Stimulated activated memory B cell treated with anti-CD40 and anti-IgM and Interleukin-4, amounts not matched to agents 10 μg/mL and 1 μg/mL and 100 μg/mL, for 72 hours (primary cell): ENCODE measurements at places on chromosomes 11 and 22.
A peak's percentile ranks its signal among the peaks of the same experiment; 100 is the strongest.

DNA sequence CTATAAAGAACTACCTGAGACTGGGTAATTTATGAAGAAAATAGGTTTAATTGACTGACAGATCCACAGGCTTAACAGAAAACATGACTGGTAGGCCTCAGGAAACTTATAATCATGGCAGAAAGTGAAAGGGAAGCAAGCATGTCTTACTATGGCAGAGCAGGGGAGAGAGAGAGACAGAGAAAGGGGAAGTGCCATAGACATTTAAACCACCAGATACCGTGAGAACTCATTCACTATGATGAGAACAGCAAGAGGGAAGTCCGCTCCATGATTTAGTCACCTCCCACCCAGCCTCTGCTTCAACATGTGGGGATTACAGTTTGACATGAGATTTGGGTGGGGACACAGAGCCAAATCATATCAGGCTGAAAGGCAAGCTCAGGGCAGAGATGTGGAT is 327.1 kb upstream of the DDI1 start:
- ATAC-seq: peak; percentile 78

- peak; percentile 27 for ATAC-seq
These were observed 41.5 kb upstream of the HSPA8 start for GRCh38 chr11:123103326-123103980.

DNA sequence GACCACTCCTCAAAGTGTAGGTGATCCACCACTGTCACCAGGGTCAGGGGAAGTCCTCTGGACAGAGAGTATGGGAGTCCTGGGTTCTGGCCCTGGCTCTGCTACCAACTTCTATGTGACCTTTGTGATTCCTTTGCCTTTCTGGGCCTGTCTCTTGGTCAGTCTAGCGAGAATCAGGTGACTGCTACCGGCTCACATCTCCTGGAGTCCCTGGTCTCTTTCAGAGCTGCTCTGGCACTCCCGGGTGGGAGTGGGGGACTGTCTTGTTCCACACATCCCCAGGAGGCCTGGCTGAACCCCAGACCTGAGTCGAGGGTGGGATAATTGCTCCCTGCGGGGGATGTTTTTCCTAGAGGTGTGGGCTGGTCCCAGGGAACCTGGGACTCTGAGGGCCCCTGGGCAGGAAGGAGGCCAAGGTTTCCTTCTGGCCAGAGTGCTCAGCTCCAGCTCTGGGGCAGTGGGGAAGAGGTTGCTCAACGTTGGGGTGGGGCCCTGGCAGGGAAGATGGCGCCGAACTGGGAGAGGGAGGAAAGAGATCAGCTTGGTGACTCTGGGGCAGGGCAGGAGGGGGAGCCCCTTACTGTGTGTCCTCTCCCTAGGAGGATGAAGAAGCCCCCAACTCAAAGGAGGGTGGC is 2.1 kb downstream of the SOX10 start:
- no peak for ATAC-seq

- ATAC-seq: no peak
These were observed 110.5 kb upstream of the THY1 start for GRCh38 chr11:119533462-119533861.

DNA sequence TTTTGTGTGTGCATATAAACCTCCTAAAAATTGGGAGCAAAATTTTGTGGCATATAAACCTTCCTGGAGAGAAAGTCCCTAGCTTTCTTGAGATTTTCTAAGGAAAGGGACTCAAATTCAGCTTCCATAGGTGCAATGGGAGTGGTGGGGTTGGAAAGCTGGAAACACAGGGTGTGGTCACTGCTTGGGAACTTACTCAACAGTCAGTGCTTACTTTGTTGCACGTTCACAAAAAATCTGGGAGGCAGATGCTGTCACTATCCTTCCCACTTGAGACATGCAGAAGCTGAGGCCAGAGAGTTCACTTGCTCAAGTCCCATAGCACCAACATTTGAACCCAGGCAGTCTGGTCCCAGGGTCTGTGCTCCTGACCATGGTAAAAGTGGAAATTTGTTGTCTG is 3.9 kb upstream of the CATSPERZ start:
- no peak for ATAC-seq

GRCh38 chr11:15180212-15180792 is 65.6 kb downstream of the INSC start:
- no peak for ATAC-seq

DNA sequence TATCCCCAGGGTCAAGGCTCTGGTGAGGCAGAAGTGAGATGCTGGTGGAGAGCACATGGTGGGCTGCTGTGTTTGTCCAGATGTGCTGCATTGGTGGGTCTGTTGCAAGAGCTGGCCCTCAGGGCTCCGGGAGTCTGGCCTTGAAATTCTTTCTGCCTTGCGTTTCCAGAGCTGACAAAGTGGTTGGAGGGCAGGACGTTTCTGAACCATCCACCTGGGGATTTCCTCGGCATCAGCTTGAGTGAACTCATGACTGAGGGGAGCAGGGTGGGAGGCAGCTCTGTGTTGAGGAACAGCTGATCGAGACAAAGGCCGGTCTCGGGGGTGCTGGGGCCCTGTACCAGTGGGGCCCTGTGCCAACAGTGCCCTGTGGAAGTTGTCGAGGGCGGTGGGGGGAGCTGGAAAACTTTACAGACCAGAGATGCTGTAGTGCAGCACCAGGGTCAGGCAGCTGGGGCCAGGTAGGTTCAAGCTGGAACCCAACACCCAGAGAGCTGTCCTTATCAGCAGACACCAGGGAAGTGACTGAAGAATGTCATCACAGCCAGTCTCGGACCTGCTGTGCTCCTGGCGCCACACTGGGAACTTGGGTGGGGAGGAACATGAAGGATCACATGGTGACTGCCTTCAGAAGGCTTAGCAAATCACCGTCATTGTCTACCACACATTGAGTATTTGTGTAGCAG is 4.9 kb downstream of the TSKU start:
- ATAC-seq: no peak
